ENCODE measurements at places on chromosomes 1 and 21.

DNA sequence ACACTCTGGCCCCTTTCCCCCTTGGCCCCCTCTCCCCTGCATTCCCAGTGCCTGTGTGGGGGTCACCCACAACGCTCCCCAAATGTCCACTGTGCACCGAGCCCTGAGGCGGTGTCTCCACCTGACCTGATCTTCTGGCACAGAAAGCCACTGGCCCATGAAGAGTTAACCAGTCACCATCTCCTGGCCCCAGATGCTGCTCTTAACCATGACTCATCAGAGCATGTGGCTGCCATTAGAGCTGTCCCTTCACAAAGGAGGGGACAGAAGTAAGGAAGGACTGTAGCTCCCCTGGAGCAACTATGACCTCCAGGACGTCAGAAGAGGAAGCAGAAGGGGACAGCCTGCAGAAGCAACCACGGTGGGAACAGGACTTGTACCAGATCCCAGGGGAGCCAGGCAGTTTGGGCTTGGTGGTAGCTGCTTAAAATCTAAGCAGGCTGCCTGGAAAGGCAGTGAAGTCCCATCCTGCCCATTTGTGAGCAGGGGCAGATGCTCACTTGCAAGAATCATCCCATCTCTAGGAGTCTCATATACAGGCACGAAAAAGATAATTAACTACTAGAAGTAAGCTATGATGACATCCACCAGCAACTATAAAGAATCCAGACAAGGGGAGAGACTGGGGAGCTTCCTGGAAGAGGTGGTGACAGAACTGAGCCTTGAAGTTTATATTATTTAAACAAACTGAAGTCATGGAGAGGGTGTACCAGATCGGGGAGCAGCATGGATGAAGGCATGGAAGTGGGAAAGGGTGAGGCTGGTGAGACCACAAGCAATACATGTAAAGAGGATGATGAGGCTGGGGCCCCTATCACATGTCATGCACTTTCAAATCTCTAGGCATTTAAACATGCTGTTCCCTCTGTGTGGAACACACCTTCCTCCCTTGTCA lies 1.1 kb upstream of the TTC39A start:
- peak; percentile 36 for DNase-seq

DNA sequence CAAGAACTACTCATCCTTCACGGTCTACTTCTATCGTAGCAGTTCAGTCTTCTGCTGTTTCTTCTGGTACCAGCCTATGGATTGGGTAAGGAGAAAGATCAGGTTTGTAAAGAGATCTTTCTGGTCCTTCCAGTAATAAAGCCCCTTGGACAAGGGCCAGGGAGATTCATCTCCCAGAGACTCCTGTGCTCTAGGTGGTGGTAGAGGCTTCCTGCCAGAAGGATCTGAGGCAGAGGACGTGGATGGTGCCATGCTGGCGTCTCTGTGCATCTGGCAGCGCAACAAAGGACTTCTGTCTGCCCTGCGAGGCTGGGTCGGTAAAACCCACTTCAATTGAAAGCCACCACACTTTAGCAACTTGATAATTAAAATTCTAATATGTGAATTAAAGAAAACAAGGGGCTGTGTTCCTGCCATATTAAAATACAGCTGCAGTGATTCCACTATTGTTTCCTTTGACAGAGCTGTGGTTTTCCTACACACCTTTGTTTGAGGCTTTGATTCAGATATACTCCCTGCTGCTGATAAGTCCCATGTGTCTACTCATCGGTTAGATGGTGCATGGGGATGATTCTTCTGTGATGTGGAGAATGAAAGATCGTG lies 73.6 kb downstream of the ROR1 start:
- no peak for DNase-seq

DNA sequence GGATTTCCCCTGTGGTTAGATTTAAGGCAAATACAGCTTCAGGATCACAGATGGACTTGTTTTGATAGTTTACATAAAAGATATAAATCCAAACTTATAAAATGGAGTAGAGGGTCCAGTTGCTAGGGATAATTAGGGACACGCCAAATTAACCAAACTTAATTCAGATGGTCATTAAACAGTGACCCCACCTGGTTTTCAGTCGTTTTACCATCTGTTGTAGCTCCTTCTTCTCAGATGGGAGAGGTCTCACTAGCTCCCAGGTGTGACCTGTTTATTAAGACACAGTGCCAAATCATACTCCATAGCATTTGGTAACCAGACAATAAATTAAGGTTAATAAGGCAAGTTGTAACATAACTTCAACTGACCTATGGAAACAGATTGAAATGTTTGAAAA lies 8.1 kb upstream of the GADD45A start:
- DNase-seq = no peak

GRCh38 chr1:231554969-231555368 lies 26.5 kb downstream of the TSNAX start:
- DNase-seq = no peak

DNA sequence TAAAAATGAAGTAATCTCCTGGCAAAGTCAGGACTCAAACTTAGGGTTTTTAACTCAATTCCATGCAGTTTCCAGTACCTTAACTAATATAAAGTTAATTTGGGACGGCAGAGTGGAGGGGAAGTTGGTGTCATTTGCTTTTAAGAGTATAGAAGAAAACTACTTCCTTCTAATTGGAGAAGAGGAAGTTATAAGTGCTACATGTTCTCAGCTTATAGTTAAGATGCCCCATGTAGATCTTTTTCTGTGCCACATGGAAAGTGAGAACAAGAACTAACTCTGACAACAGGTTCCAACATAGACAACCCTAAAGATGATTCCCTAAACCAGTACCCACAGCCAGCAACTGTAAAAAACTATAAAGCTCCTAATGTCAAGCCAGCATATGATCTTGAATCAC lies 11.5 kb downstream of the RRAGC start:
- DNase-seq = no peak

DNA sequence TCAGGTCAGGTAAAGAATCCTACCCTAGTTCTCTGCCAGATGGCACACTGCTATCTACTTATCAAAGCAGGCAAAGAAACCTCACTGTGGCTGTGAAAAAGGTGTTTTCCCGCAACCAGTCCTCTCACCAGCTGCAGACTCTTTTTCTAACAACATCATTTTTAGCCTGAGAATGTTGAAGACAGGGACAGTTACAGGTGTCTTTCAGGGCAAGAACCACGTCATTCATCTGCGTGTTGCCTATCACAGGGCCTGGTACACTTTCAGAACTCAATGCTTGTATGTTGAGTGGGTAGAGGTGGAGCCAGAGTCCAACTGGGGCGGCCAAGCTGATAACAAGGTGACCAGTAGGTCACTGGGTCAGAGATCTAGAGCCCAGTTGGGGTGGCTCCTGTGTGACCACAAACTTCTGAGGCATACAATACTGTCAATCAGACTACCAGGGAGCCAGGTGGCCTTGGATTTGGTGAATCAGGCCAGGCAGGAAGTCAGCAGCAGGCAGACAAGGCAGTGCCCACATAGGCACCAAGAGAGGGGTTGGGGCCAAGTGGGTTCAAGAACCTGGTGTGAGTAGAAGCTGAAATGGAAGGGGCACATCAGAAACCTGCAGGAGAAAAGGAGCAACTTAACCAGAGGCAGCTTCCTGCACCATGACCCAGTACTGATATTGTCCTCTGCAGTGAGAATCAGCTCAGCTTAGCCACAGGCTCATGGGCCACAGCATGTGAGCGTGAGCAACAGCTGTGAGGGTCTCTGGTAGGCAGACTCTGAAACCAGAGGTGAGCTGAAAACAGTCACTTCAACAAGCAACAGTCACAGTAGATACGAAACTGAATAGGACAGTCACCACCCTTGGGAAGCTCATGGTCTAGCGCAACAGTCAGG lies 123.6 kb downstream of the DTL start:
- DNase-seq = no peak

GRCh38 chr21:45262616-45263015 lies 25.1 kb downstream of the POFUT2 start:
- DNase-seq = no peak

GRCh38 chr1:21770201-21770600 lies 12.7 kb downstream of the USP48 start:
- DNase-seq = no peak

DNA sequence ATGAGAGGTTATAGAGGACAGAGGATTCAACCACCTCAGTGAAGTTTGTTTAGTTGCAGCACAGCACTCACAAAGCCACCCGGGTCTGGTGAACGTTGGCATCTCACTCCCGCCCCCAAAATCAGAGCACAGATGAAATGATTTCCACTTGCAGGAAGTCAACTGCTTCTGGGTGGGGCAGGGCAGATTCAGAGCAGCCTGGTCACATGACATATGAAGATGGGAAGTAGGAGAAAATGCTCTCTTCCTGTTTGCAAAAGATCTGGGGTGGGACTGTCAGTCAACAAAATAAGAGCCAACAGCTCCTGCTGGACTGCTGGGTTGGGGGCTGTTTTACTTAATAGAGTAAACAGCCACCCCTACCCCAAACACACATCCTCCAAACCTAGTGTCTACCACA lies 43.2 kb downstream of the LRRC71 start:
- DNase-seq = no peak

GRCh38 chr1:207863893-207864535 lies 46.9 kb downstream of the CD34 start:
- DNase-seq = no peak

DNA sequence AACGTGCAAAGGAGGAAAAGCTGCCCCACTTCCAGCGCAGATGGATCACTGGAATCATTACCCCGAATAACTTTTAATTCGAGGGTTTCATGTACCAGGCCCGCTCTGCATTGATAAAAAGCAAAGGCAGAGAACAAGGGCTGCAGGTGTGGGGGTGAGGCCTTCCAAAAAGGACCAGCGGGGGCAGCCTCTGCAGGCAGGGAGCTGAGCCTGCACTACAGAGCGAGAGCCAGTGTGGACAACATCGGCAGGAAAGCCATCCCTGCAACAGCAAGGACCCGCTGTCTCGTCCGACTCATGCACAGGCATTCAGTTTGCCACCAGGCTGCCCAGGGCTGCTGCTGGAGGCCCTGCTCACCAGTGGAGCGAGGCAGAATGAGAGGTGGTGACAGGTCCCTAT lies 27.1 kb upstream of the AJAP1 start:
- no peak for DNase-seq

Data from fibroblast of skin of abdomen (primary cell).